ENCODE measurements at places on chromosomes 12 and 14.

- peak; percentile 47 for DNase-seq
Observed at GRCh38 chr12:65740506-65740872, 83.8 kb upstream of the HMGA2 start.

- no peak for DNase-seq
Observed at GRCh38 chr12:44076871-44077270, 241.0 kb downstream of the TMEM117 start.

GRCh38 chr12:84763107-84763506, 149.5 kb downstream of the SLC6A15 start:
- DNase-seq, result peak; percentile 94

DNA sequence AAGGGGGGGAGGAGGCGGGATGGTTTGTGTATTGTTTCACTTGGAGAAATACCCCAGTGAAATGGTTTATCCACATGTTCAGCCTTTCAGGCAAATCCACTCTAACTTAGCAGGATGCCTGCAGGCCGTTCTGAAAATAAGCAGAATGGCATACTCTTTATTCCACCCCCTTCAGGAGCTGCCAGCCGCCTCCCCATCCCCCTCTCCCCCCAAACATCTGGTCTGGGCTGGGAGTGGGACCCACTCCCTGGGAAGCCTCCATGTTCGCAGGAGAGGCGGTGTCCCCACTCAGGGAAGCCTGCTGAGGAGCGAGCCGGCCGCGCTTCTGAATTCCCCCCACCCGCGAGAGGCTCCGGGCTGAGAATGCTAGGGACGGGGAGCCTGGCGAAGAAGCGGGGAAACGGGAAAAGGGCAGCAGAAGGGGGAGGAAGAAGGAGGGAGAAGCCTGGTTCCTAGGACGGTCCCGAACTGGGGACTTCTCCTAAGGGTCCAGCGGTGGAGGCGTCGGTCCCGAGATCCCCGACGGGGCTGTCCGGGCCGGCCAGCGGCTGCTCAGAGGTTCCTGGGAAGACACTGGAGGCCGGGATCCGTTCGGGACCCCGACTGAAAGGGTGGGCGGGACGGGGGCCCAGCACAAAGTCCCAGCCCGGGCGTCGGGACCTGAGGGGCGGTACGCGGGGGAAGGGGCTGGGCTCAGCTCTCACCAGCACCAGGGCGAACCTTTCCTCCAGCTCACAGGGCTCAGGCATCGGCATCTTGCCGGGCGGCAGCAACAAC, 666 bp downstream of the FMNL3 start:
- DNase-seq, result peak; percentile 33

GRCh38 chr12:131063413-131063812, 109.7 kb downstream of the ADGRD1 start:
- no peak for DNase-seq

- no peak for DNase-seq
Observed at GRCh38 chr14:104924421-104925213, at the start of gene PLD4. PLD4 (plus strand) TSS chr14:104924879; CDS start chr14:104927141, 2,262 bp downstream.

GRCh38 chr12:1424674-1425395, 169.5 kb downstream of the FBXL14 start:
- no peak for DNase-seq

- DNase-seq, result no peak
Observed at GRCh38 chr12:10501030-10501429, 4.7 kb upstream of the EIF2S3B start.

DNA sequence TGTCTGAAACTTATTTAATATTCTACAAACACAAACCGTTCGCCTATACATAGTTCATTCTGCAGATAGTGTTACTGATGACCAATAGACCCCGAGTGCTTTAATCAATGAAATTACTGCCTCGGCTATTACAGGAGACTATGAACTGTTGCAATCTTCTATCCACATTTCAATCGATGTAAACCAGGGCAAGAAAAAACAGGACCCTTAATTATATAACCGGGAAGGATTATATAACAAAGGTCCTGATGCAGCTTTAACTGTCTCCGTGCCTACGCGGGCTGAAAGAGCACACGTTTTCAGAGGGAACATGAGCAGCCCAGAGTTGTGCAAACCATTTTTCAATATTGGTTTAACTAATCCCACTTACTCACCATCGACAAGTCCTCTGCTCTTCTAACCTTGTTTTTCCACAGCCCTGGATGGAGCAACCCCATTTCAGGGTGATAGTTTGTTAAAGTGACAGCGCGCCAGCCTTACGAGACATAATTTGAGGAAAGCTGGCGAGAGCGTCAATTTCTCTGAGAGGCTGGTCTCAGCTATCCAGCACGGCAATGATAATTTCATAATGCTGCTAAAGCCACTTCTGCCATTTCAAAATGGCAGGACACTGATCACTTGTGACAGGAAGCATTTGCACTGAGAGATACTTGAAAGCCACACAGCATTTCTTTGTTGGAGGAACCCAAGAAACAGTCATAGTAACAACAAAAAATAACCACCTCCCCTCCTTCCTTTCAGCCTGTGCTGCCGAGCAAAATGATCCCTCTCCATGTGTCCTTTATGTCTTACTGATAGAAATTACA, 184.6 kb downstream of the FOXN3 start:
- DNase-seq, result no peak

DNA sequence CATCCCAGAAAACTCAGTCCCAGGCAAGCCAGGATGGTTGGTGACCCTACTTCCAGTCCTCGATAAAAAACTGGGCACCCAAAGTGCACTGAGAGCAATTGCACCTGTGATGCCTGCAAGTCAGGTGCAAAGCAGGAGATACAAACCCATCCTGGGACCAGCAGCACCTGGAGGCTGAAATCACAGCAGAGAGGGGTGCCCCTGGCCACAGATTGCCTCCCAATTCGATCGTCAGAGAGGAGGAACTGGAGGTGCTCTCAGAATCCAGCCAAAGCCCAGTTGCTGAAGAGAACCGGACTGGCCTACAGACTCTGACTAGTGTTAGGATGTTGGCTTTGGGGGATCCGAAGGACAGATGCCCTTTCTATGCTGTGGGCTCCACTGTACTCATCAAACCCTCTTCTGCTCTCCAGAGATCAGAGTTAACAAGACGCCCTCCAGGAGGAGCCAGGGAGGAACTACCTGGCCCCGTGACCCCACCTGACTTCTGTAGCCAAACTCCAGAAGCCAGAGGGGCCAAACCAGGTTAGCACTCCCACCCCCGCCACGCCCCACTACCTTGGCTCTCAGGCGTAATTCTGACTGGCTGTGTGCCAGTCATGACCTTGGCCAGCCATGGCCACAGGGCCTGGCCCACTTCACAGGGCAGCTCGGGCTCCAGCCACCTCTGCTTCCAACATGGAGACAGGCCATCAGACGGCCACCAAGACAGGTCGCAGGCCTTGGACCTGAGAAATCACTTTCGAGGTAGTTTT, 284.5 kb upstream of the RTL1 start:
- DNase-seq, result no peak

DNA sequence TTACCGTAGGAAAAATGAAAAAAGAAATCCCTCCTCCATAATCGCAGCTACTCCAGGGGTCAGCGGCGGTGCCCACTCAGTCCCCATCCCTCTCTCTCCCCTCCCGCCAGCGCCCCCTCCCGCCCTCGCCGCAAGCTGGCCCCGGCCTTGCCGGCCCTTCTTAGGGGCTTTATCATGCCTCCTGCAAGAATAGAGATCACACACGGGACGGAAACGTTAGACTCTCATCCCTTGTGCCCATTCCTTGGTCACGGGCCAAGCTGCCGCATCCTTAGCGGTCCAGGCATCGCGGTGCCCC, 692 bp upstream of the COX14 start:
- no peak for DNase-seq

DNA sequence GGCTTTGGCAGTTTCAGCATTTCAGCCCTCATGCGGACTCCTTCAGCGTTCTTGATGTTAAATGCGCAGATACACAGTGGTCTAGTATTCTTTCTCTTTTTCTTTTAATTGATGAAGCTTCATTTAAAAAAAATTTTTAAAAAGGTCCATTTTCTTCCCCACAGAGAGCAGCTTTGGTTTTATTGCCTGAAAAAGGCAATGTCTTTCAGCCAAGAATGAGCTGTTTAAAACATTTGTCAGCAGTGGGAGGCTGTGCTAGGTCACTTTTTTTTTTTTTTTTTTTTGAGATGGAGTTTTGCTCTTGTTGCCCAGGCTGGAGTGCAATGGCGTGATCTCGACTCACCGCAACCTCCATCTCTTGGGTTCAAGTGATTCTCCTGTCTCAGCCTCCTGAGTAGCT, 13.5 kb downstream of the KMT5A start:
- no peak for DNase-seq

- DNase-seq, result peak; percentile 98
Observed at GRCh38 chr14:105481886-105482457, 4.7 kb upstream of the CRIP1 start.

DNA sequence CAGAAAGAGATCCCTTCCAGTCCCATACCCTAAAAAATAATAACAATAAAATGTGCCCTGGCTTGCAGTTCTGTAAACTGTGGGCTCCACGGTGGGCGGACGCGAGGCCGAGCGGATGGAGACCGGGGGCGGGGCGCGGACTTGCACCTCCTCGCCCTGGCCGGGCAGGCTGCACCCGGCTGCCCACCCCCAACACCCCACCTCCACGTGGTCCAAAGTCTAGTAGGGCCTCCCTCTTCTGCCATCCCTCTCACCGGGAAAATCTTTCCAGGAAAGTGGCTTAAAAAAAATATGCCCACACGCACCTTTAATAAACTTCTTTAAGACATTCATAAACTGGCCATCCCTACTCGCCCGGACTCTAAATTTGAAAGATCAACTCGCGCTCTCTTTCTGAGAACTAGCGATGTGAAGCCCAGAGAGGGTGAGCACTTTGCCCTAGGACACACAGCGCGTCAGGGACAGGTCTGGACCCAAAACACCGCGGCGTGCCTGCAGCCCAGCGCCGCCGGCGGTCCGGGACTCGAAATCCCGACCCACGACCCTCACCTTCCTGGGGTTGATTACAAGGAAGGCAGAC, 1.9 kb upstream of the BCL11B start:
- DNase-seq, result peak; percentile 47

GRCh38 chr14:76951166-76951565, 77.3 kb downstream of the IRF2BPL start:
- peak; percentile 24 for DNase-seq

- no peak for DNase-seq
Observed at GRCh38 chr12:54425702-54426101, 6.6 kb upstream of the ITGA5 start.

GRCh38 chr12:107670999-107671643, 14.5 kb upstream of the PWP1 start:
- no peak for DNase-seq

DNA sequence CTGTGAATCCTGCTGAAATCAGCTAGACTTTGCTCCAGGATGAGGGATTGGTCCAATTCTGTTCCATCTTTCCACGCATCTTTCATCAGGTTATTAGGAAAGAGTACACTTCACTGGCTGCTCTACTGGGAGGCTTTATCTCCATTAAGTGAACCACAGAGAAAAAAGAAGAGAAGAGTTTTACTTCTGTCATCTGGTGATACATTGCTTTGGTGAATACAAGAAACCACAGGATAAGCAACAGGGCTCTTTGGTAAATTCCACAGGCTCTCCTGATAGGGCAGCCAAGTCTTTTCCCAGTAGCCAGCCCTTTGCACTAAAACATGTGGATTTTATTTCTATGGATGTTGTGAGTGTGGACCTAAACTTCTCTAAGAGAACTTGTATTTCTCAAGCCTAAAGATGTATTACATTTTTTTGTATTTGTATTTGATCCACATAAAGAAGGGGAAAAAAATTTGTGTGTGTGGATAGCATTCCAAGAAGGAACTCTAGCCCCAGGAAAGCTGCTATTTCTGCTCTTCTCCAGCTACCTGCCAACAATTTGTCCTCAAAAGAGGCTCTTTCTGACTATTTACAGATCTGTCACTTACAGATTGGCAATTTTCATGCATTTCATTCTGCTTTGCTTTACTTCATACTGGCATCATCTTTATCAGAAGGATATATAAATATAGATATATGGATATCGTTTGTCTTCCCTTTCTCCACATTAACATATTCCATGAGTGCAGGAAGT, 1117.6 kb upstream of the TMEM132C start:
- DNase-seq, result peak; percentile 83

- DNase-seq, result no peak
Observed at GRCh38 chr12:64665514-64665913, 55.2 kb downstream of the RASSF3 start.

DNA sequence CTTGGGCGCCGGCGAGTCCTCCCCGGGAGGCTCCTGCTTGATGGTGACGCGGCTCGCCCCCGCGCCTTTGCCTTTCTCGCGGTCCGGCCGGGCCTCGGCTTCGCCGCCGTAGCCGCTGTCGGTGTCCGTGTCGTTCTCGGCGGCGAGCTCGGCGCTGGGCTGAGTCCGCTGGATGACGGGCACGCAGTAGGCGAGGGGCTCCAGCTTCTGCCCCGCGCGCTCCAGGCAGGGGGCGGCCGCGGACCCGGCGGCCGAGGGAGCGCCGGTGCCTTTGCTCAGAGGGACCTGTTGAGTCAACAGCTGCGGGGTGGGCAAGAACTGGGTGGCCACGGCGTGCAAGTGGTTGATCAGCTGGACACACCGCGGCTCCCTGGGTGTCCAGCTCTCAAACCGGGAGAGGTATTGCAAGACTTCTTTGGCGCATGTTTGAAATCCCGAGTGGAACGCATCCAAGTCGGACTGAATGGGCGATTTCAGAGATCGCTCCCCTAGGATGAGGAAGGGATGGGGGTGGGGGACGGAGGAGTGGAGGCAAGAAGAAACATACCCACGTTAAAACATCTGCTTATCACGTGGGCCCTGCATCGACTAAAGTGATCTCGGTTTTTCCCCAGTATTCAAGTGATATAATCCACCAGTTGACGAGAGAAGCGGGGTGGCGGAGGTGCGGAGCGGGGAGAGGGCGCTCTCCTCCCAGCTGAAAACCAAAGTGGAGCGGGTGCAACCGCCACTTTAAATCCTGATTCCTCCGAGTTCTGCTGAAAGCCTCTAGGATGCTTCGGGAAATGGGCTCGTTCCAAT, 2.0 kb downstream of the BHLHE41 start:
- DNase-seq, result peak; percentile 79

DNA sequence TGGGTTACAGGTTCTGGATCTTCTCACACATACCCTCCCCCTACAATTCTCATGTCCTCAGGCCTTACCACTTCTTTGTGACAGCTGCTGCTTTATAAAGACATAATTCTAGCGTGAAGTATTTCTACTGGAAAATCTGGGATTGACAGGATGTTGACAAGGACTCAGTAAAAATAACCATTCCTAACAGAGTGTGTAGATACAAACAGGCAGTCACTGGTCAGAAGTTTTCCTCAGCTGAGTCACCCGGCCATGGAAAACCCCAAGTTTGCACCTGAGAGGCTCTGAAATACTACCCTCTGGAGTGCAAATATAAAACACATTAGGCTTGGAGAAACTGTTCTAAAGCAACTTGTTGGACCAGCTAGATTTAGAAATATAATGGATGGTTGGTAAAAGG, 54.4 kb downstream of the SPPL3 start:
- peak; percentile 22 for DNase-seq

GRCh38 chr14:94451091-94451771, 1.4 kb downstream of the SERPINA11 start:
- DNase-seq, result no peak

Measured in fibroblast of skin of right biceps (primary cell).